ENCODE measurements at places on chromosomes 6 and 20. TPM values are rescaled to one million over a fixed set of nuclear protein-coding genes. Genes with fewer than 3 reads are reported as not detected.
A peak's percentile ranks its signal among the peaks of the same experiment; 100 is the strongest.

DNA sequence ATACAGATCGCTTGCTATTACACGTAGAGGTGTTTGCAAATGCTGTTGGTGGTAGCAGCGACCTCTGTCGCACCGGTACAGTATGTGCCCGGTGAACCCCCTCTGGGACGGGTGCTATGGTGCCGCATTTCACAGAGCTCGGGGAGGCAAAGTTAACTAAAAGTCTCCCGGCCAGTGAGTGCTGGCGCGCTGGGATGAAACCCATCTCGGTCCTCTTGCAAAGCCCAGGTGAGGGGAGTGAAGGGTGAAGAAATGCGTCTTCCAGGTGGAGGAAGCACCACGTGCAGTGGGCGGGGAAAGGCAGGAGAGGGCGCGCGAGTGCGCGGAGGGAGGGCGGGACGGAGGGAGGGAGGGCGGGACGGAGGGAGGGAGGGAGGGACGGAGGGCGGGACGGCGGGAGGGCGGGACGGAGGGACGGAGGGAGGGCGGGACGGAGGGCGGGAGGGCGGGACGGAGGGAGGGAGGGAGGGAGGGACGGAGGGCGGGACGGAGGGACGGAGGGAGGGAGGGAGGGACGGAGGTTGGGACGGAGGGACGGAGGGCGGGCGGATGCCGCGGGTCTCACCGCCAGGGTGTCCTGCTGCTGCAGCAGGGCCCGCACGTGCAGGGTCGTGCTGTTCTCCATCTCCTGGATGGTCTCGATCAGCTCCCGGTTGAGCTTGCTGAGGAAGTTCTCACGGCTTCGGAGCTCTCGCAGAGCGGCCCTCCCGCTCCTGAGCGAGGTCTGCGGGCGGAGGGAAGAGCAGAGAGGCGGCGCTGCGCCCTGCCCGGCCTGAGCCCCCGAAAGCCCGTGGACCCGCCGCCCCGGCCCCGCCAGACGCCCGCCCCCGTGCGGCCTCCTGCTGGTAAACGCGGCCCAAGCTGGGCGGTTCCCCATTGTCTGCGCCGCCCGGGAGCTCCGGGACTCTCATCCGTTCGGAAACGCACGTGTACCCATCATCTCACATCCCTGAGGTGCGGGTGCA, 11.7 kb downstream of the C20orf96 start:
- no peak for DNase-seq

DNA sequence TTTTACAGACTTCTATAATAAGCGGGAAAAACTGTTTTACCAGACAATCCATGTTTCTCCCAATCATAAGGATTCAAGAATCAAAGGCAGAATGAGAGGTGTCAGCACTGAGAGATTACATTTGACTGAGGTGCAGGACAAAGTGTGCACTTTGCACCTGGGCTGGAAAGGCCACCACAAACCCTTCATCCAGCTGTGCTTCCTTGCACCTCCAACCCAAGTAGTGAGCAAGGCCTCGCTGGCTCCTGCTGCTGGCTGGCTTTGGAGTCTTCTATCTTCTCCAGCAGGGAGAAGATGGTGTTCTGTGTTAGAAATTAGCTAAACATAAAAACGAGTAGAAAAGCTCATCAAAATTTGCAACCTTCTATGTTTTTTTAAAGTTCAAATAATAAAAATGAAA, 77.7 kb downstream of the CHD6 start:
- DNase-seq = no peak

DNA sequence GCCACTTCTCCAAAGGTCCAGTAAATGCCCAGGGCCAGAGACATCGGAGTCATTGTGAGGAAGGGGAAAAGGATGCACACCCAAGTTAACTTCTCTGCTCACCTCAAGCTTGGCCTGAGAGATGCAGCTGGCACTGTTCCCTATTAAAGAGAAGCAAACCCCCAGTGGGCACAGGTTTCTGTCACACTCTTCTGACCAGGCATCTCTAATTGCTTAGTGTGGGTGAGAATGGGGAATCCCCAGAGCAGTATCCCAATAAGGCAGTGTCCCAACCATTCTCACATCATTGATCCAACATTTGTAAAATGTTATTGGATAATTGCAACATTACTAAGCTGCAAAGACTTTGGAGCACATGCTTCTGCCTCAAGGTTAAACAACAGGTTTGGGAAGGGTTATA, 232.3 kb downstream of the ADGRG6 start:
- DNase-seq = no peak

DNA sequence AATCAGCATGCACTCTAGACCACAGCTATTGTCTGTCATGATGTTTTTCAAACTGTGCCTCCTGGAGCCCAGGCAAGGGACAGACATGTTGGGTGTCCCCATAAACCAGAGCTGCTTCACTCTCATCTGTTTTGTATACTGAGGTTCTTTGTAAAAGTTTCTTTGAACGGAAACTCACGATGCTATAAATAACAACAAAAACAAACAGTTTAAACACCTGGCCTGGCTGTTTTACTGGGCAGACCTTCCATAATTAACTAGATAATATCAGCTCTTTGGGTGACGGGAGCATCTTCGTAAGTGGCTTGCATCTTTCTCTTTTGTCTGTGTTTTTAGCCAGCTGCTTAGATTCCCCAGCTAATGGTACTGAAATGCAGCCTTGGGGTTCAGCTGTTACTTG, 190.3 kb downstream of the ZDHHC14 start:
- DNase-seq = no peak

DNA sequence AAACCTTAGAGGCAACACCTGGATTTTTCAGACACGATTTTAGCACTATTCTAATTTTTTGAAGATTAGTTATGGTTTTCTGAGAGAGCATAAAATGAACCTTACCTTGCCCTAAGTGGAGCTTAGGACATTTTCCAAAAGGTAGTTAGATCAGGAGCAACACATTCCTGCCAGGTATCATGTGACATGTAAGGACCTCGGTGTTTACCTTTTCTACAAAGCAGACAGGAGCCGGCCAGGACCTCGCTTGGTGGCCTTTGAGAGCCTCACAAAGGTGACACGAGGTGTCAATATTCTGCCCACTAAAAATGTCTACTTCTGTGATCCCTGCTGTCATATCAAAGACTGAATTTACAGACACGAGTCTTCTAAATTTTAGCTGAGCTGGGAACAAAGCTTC, 174.9 kb downstream of the SMOC2 start:
- DNase-seq = no peak

- no peak for DNase-seq
Observed at GRCh38 chr6:49693512-49693911, 19.8 kb downstream of the CRISP2 start.

- DNase-seq = no peak
Observed at GRCh38 chr6:142846459-142846831, 98.5 kb downstream of the HIVEP2 start.

GRCh38 chr6:159819932-159820640, 20.0 kb downstream of the PNLDC1 start:
- DNase-seq = no peak

The DLL1 gene
- 8.2 TPM for polyA plus RNA-seq

GRCh38 chr6:163356324-163356723, 58.2 kb upstream of the QKI start:
- DNase-seq = no peak

- no peak for DNase-seq
Observed at GRCh38 chr20:50053362-50054230, 59.4 kb downstream of the UBE2V1 start.

The B3GAT2 gene
- polyA plus RNA-seq = 1.7 TPM

DNA sequence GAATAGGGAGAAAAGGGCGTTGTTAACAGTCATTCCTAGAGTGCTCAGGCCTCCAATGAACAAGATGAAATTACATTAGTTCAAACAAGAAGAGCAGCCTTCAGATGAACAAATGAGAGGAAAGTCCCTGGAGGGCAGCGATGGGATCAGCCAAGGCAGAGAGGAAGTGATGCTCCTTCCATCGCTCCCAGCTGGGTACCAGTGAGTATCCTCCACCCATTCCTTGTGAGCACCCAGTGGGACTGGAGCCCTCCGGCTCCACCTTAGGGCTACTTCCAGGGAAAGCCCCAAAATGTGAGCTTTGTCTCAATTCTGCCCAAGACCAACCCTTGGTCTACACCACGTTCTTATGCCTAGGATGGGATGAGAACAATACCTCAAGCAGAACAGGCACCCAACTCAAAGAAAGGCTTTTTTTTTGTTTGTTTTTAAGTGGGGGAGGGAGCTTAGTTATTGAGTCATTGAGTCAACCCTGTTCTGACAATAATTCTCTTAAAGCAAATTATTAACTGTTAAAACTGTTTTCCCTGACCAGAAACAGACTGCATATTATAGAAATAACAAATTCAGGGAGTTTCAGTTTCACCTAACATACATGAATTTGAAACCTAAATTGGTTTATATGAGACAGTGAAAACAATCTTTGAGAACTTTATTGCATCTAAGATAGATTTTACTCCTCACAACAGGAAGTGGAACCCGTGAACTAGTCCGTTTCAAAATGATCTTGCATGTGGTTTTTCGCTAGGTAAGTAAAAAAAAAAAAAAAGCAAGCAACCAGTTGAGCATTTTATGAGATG, 106.9 kb downstream of the IPCEF1 start:
- no peak for DNase-seq

- DNase-seq = no peak
Observed at GRCh38 chr6:43299338-43300293, 1.6 kb downstream of the SLC22A7 start.

DNA sequence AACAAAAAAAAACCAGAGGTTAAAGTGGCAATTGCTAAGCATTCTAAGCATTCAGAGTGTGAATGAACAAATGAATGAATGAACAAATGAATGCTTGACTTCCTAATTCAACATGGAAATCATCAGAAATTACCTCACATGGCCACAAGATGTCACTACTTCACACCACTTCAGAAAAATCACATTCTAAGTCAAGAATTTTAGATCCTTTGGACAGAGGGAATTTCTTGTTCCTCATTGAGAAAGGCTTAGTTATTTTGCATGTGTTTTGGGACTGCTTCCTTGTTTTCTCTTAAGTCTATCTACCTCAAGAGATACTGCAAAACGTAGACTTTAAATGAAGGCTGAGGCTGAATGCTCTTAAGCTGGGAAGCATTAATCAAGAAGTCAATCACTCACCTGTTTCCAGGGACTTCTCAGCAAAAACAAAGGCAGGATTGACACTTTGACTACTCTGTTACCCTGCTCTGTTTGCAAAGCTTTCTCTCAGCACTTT, 120.2 kb downstream of the MBOAT1 start:
- DNase-seq = peak; percentile 77

- DNase-seq = peak; percentile 81
Observed at GRCh38 chr6:1436334-1437306, 47.2 kb downstream of the FOXF2 start.

GRCh38 chr6:13358511-13358910, 30.2 kb upstream of the TBC1D7 start:
- no peak for DNase-seq

The NFKBIE gene
- 9.6 TPM for polyA plus RNA-seq

GRCh38 chr6:5622276-5623005, 361.1 kb downstream of the FARS2 start:
- DNase-seq = no peak

The LTA gene
- 0.40 TPM for polyA plus RNA-seq

The WFDC2 gene
- 164 TPM for polyA plus RNA-seq

DNA sequence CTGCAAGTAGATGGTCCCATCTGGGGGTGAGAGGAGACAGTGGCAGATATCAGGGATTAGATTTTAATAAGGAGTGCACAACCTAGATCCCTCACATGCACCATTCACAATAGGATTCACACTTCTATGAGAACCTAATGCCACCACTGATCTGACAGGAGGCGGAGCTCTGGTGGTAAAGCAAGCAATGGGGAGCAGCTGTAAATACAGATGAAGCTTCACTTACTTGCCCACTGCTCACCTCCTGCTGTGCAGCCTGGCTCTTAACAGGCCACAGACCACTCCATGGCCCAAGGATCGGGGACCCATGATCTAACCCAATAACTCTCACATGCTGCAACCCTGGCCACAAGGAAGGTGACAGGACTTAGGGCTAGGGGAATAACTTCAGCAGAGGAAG, 75.4 kb downstream of the ZNF133 start:
- DNase-seq = no peak

DNA sequence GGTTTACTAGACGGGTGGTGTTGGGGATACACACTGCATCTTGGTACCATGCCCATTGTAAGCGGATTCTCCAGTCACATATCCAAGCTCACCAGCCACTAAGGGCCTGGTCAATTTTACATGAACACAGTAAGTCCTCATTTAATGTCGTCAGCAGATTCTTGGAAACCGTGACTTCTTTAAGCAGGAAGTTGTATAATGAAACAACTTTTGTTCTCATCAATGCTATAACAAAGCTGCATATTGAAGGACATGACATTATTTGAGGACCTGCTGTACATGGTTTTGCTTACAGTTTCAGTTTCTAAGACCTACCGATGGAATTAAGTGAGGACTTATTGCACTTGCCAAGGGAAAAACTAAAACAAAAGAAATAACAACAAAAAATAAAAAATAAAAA, 295.6 kb downstream of the SYNE1 start:
- no peak for DNase-seq

DNA sequence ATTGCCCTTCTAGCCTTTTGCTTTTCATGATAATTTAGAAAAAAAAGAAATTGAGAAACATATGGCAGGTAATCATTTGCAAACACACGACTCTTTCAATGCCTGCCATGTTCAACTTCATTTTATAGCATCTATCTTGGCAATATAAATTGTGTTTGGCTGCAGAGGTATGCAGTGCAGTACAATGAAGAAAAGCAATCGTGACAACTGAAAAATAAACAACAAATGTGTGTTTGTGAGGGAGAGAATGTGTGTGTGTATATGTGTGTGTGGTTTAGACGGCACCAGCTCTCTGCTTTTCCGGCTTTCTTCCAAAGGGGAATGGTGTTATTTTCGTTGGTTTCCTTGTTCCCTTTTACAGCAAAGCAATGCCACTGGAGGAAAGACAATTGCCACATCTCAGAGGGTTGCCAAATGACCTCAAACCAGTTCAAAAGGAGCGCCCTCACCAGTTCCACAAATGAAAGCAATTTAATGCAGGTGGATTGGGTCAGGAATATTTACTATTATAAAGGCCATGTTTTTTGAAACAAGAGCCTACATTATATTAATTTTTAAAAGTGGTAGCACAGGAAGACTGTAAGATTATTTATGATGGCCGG, 587.2 kb downstream of the PRKN start:
- no peak for DNase-seq

DNA sequence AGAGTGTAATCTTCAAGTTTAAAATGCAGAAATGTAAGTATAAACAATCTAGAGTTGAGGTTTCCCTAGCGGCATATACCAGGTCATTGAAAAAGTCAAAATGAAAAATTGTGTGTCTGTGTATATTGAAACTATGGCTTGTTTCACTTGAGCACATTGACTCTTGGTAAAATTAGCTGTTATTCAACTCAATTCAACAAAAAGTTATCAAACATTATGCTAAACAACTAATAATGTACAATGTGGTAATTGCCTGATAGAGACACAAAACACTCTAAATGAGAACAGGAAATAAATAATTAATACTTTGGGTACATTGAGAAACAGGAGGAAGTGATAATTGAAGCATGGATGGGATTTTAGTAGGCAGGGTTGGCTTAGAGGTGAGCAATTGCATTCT, 444.8 kb downstream of the CDKAL1 start:
- DNase-seq = no peak
